Astrocyte of the hippocampus (primary cell): ENCODE measurements at places on chromosomes 5 and 9.

DNA sequence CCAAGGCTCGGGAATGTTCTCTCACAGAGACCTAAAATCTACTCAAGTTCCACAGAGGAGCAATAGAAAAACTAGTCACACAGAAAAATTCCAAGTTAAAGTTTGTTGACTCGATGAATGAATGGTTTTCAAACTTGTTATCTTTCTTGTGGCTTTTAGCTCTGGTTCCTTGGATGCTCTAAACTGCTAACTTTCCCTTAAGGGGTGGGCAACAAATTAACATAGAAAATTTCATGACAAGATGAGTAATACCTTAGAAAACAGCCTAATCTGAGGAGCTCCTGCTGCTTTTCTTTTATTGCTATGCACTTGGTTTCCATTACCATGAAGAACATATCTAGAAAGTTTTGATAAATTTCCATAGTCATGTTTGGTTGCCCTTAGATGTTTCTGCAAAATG is 100.2 kb upstream of the CCDC112 start:
- peak; percentile 63 for DNase-seq

DNA sequence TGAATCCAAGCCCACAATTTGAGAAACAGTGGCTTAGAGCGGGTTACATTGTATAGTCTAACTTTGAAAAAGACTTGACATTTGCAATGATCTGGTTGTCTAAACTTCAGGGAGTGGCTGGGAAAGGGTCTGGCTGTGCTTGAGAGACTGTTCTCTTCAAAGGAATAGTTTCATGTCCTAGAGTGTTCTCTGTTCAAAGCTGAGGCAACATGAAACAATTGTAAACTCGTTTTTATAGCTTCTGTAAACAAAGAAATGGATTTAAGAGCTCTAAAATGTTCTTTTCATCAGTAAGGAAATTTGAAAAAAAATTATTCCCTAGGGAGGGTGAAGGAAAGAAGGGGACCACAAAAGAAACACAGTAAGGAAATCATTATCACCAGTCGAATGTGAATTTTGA is 41.6 kb downstream of the FOCAD start:
- no peak for DNase-seq

DNA sequence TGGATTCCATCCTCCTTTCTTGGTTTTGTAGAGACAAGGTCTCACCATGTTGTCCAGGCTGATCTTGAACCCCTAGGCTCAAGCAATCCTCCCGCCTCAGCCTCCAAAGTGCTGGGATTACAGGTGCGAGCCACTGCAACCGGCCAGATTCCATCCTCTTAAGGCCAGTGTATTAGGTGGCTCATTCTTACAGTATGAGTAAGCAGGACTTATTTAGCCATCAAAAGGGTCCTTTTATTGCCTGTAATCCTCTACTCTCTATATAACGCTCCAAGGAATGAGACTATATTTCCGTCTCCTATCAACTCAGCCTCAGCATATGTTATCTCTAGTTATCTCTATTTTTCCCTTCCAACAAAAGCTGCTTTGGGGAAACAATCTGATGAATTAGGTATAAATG is 3.0 kb upstream of the ERBIN start:
- DNase-seq = no peak

DNA sequence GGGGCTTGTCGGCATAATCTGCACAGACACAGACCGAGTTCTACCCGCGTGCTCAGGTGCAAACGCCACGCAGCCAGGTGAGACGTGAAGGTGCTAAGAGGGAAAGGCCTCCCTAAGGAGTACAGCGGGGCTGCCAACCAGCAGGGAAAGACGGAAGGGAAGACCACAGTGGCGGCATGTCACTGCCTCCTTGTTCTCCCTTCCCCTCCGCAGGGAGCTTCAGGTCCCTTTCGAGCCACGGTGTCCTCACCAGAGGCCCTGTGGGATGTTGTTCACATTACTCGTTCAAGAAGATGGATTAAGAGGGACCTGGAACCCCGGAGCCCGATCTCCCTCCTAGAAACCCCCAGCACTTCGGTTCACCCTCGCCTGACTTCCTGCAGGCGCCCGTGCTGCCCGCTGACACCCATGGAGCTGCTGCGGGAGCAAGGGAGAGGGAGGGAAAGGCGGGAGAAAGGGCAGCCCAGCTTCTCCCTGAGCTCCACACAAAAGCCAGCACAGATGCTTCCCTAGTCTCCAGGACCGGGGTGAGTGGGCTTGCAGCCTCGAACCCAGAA is 686 bp downstream of the BRD9 start:
- peak; percentile 57 for DNase-seq

- peak; percentile 50 for DNase-seq
These were observed 279.7 kb downstream of the GADD45G start for GRCh38 chr9:89884356-89885083.

- no peak for DNase-seq
These were observed 27.9 kb upstream of the GALNT10 start for GRCh38 chr5:154162539-154163151.

DNA sequence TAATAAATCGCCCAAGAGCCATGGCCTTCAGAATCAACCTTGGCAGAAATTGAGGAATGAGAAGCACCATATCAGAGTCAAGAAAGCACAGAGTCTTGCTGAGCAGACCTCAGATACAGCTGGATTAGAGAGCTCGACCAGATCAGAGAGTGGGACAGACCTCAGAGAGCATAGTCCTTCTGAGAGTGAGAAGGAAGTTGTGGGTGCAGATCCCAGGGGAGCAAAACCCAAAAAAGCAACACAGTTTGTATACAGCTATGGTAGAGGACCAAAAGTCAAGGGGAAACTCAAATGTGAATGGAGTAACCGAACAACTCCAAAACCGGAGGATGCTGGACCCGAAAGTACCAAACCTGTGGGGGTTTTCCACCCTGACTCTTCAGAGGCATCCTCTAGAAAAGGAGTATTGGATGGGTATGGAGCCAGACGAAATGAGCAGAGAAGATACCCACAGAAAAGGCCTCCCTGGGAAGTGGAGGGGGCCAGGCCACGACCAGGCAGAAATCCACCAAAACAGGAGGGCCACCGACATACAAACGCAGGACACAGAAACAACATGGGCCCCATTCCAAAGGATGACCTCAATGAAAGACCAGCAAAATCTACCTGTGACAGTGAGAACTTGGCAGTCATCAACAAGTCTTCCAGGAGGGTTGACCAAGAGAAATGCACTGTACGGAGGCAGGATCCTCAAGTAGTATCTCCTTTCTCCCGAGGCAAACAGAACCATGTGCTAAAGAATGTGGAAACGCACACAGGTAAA is 4.5 kb downstream of the NFX1 start:
- no peak for DNase-seq

- DNase-seq = no peak
These were observed 14.8 kb upstream of the TMC1 start for GRCh38 chr9:72506615-72507014.

- peak; percentile 28 for DNase-seq
These were observed 46.3 kb upstream of the TNFSF15 start for GRCh38 chr9:114852050-114852594.

DNA sequence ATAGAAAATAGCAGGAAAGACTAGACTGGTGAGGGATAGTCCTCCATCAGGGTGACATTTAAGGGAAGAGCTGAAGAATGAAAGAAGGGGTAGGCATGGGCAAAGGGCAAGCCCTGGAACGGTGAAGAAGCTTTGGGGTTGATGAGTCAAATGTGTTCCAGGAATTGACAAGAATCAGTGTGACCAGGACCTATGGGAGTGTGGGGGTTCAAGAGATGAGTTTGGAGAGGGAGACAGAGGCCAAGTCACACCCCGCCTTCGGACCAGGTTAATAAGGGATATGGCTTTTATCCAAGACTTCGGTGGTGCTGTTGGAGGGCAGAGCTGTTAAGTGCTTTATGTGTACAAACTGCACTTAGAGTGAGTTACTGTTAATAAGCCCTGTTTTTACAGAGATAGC is 920 bp downstream of the PMPCA start:
- DNase-seq = no peak

- DNase-seq = no peak
These were observed 21.9 kb upstream of the TOR1B start for GRCh38 chr9:129781131-129781530.

GRCh38 chr5:178557416-178557815 is 32.8 kb downstream of the COL23A1 start:
- DNase-seq = no peak

GRCh38 chr5:59474324-59474723 is 419.2 kb downstream of the PDE4D start:
- no peak for DNase-seq

- DNase-seq = no peak
These were observed 106.2 kb downstream of the ZNF354C start for GRCh38 chr5:179166171-179166885.

GRCh38 chr9:105308461-105309341 is 64.2 kb downstream of the SLC44A1 start:
- no peak for DNase-seq

- no peak for DNase-seq
These were observed 84.0 kb downstream of the MAST4 start for GRCh38 chr5:66680221-66680620.

GRCh38 chr9:123487944-123488548 is 132.0 kb downstream of the CRB2 start:
- no peak for DNase-seq

- DNase-seq = no peak
These were observed 85.7 kb upstream of the RUFY1 start for GRCh38 chr5:179464631-179465030.

- peak; percentile 63 for DNase-seq
These were observed 357.9 kb upstream of the CCNH start for GRCh38 chr5:87770601-87771121.

- DNase-seq = no peak
These were observed 8.4 kb upstream of the OLFM1 start for GRCh38 chr9:135079018-135079417.

DNA sequence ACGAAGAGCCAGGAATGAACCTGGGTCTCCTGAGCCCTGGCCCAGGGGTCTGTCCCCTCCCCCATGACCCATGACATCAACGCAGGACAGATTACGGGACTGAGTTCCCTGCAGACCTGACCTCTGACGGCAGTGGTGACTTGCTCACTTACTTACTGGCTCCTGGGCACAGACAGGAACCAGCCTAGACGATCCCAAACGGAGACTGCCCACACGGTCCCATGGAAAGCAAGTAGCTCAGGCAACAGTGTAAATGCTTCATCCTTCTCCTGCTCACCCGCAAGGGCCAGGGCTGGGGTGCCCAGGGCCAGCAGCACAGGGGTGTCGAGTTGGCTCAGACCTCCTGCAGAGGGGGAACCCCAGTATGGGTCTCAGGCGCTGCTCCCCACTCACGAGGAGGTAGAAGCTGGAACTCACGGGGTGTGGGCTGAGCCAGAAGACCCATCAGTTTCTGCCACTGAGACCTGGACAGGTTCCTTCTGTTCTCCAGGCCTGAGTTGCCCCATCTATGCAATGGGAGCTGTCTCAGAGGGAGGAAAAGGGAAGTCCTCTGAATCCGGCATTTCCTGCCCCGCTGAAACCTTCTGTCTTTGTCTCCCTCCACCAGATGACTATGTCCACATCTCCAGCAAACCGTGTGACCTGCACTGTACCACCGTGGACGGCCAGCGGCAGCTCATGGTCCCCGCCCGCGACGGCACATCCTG is 5.6 kb downstream of the ADAMTSL2 start:
- DNase-seq = no peak

DNA sequence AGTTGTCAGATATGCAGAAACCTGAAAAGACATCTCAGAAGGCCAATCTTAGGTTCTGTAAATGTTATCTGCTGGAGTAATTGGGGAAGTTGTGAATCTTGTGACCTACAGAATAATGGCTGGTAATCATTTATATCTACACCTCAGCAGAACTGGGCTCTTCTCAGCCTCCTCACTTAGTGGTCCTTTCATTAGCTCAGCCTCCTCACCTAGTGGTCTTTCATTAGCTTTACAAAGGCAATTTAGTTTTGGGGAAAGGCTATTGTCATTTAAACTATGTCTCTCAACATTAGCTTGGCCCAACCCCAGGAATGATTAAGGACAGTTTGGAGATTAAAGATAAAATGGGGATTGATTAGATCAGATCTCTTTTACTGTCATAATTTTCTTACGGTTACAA is 284.2 kb upstream of the SGCD start:
- DNase-seq = no peak

- DNase-seq = no peak
These were observed 52.7 kb downstream of the MSX2 start for GRCh38 chr5:174777111-174777510.
